CD4-positive, alpha-beta T cell treated with Interleukin-2 at 100 ng/mL for 4 hours (primary cell): ENCODE measurements at places on chromosomes 5 and 9.

DNA sequence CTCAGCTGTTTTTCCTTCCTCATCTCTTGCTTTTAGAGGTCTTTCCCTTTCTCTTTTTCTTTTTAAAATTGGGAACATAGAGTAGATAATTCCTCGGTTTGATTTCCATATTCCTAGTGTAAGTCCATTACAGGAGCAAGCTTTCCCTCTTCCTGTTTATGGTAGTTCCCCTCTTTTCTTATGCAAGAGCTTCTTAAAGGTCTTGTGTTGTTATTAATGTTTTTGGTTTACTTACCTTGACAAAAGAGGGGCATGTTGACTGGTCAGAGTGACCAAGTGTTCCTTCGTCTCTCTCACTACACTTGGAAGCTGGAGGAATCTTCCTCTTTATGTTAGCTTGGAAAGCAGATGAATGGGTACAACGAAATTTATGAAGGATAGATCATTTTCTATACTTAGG, 8.3 kb downstream of the ATG10 start:
- DNase-seq, result no peak

DNA sequence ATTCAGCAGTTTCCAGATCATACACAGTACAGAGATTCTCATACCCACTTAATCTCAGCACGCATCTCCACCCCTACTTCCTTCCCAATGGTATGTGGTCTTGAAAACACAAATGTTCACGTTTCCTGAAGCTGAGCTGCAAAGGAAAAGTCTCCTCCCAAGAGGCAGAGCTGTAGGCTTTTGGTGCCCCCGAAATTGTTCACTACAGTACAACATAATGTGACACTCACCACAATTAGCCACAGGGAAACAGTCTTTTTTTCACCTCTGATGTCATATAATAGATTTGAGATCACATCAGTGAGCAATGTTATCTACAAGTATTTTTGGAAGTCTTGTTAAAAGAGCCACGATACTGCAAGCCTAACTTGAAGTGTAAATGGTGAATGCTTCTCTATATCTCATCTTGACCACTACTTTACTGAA, 40.2 kb downstream of the NFIB start:
- no peak for DNase-seq

- no peak for DNase-seq
Measured at GRCh38 chr5:159504106-159504856, 174.0 kb upstream of the IL12B start.

DNA sequence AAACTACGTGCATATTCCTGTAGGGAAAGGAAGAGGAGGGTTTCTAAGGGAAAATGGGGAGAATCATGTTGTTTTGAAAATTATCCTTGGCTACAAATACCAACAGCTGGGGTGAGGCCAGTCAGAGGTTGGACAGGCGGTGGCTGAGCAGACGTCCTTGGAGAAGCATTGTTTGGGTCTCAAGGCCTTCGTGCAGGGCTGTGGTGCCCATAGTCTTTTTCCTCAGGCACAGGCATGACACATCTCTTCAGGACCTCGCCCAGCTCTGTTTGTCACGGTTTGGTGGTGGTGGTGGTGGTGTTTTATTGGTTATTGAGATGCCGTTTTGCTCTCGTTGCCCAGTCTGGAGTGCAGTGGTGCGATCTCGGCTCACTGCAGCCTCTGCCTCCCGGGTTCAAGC, 27.8 kb upstream of the EGFL7 start:
- DNase-seq, result no peak

DNA sequence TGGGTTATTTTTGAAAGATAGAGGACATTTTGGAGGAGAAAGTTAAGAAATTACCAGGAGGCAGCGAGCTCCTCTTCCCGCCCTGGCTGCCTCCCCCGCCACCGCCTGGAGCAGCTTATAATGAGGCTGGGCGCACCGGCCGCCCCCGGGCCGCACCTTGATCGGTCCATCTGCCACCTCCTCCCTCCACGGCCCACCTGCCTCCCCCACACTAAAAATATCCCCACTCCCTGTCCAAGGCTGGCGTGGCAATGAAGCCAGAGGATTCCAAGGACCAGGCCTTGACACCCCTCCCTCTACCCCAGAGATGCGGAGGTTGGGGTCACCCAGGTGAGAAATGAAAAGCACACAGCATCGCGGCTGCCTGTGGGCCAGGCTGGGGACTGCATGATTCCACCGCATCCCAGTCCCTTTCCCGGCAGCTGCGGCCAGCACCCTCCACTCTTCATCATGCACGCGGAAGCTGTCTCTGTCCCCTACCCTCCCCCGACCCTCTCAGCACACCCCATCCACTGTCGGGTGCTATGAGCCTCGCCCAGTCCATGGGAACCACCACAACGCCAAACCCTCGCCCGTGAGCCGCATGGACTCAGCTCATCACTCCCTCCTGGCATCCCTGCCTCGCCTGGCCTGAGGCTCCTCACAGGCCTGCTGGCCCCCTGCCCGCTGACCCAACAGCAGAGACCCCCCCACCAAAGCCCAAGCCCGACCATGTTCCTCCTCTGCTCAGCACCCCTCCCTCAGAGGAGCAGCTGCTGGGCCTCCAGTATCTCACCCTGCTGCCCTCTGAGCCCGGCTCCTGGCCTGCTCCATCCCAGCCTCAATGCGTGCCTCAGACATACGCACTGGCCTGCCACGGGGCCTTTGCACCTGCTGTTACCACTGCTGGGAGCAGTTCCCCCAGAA, 50.0 kb downstream of the SARDH start:
- DNase-seq, result no peak

GRCh38 chr5:147369742-147370374, 135.0 kb downstream of the STK32A start:
- DNase-seq, result no peak

DNA sequence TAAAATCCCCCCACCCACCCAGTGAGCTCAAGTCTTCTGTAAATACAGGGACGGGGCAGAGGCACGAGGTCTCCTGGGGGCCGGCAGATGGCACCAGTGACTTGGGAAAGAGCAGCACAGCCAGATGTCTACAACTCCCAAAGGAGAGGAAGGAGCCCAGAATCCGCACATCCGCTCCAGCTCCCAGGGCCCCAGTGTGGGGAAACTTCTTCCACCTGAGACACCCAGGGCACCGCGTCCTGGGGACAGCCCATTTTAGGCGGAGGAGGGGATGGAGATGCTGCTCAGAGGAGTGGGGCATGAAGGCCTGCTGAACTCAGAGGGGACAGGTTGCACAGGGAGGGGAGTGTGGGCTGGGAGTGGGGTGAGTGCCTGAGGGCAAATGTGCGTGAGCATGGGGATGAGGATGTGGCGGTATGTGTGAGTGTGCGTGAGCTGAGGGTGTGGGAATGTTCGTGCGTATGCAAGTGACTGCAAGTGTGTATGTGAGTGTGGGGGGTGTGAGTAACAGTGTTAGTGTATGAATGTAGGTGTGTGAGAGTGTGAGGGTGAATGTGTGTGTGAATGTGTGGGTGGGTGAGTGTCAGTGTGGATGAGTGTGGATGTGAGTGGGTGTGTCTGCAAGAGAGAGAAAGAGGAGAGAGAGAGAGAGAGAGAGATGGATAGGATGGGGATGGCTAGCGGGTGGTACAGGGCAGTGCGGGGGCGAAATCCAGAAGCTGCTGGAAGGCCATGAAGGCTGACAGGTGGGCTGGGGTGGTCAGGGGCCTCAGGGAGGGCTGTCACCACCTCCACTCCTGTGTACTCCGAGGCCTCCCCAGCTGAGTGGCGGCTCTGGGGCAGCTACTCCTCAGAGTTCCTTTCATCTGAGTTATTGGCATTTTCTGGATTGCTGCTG, 63.5 kb downstream of the DUSP1 start:
- no peak for DNase-seq

- DNase-seq, result no peak
Measured at GRCh38 chr5:175032741-175033151, 308.4 kb downstream of the MSX2 start.

GRCh38 chr9:20566401-20566800, 55.9 kb downstream of the MLLT3 start:
- no peak for DNase-seq

DNA sequence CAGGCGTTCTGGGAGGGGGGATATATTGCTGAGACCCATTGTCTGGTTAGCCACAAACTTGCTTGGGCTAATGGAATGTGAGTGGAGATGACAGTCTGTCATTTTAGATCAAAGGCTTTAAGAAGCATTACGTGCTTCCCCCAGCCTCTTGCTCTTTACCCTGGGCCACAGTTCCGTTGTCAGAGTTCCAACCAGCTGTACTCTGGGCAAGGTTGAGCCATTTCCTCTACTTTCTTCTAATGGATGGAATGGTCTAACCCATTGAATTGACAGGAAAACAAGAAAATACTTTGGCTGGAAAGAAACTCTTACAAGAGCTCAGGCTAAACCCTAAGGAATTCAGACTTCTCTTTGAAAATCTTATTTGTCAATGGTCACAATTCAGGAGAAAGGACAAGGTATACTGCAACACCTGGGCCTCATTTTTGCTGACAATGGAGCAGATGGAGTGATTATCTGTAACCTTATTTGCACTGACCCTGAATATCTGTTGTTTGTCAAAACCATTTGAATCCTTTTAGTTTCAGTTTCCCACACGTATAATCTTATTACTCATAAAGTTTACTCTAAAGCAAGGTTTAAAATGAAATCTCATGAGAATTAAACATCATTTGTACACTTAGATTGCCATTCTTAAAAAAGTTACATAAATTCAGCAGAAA, 231.4 kb downstream of the PDE4D start:
- DNase-seq, result no peak

- no peak for DNase-seq
Measured at GRCh38 chr9:123168586-123168985, 99.8 kb downstream of the STRBP start.

DNA sequence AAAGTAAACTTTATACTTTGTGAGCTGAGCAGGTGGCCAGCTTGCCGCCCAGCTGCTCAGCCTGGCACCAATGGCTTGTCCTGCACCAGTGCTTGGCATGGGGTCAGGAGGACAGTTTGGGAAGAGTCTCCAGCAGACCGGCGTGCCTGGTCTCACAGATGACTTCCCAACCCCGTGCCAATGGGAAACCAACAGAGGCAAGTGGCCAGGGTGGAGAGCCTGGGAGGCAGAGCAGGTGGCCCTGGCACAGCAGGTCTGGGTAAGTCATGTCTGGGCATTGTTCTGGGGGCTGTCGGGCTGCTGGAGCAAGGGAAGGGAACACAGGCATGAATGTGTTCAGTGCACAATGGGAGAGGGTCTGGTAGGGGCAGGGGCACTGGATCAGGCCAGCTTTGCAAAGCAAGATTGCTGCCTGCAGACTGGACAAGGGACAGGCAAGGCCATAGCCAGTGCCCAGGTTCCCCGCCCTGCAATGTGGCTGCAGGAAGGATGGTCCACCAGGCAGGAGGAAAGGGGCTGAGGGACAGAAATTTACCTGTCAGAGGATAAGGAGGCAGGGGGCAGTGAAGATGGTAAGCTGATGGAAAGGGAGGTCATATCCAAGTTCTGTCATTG, 76.2 kb upstream of the ALDH1B1 start:
- DNase-seq, result no peak

DNA sequence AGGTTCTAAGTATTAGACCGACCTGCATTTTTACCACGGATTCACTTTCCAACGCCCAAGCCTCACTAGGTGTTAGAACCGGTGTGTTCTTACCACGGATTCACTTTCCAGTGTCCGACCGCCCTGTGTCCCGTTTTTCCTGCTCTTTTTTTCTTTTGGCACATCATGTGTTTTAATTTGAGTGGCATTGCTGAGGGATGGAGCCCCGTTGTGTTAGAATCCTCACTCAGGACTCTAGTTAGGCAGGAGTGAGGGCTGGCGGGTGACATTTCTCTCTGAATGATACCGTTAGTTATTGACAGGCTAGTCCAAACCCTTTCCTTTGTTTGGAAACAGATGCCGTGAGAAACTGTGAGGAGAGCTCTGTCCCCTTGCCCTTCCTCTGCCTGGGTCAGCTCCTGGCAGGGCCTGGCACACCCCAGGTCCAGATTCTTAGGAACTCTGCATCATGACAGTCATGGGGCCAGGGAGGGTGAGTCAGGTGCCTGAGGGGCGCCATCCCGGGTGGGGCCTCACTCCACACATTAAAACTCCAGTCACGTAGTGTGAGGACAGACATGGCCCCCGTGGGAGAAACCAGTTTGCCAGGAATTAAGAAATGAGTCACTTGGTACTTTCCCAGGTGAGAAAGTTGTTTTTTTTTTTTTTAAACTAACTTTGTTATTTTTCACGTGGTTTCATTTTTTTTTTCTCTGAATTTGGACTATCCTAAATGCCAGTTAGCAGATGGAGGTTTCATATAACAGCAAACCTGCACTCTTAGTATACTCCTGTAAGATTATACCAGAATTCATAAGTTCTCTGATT, 15.8 kb downstream of the EXOC3 start:
- DNase-seq, result peak; percentile 54

DNA sequence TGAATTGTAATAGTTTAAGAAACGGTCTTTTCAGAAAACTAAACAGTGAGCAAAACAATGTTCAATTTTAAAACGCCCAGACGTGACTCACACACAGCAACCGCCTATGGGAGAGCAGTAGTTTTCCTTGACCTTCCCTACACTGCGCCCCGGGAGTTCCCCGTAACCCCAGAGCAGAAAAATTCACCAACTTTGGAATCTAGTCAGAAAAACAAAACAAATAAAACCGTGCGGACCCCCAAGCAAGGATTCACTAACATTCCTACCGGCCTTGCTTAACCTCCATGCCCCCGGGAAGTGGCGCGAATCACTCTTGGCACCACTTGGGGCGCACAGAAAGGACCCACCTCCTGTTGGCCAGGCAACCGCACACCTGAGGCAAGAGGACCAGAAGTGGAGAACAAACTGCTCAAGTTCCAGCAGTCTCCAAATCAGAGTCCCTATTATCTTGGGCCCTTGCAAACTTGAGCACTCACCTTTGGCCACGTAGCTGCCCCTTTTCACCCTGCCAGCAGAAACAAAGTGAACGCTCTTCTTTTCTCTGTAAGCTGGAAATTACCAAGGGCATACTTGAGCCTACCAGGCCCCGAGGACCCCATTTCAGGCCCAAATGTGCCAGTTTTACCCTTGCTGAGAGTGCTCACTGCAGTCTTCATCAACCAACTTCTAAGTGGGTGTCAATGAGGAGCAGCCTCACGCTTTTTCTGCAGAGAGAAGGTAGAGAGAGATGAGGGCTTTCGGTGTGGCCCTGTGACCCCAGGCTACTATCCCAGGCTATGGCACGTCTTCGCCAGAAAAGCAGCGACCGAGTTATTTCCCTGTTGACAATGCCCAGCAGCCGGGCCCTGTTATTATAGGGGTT, 189.7 kb downstream of the MEF2C start:
- no peak for DNase-seq

DNA sequence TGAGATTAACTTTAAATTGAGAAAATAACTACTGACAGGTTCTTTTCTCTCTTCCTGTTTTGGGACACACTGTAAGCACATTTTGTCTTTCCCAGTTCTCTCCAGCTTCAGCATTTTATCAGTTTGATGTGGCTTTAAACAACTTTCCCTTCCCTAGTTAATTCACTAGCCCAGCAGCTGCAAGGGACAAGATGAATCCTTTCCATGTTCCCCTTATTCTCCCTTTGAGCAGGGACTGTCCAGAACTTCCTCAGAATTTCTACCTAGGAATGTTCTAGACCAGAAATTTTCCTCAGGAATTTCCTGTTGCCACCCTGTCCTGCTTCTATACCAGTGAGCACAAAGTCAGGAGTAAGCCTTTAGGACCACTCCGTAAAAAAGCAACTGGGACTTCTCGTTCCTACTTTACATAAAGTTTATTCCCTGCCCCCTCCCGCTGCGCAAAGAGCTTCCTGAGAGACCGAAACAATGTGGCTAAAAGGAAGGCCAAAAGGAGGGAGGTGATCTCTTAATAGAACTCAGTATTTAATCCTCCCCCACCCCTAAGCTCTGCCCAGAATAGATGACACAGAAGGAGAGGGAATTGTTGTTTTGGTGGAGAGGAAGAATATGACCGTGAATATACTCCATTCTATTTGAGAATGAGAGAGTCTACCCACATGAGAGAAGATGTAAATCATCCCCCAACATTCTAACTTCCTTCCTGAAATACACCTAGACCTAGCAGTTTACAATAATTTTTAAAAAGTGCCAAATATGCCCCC, 61.9 kb downstream of the GLIS3 start:
- DNase-seq, result no peak
